Cerebellar nuclear complex (tissue), 1 donor: ENCODE measurements at places on chromosomes 5 and 9.

- DNase-seq, result no peak
Measured at GRCh38 chr5:125065741-125066140, 319.3 kb upstream of the ZNF608 start.

DNA sequence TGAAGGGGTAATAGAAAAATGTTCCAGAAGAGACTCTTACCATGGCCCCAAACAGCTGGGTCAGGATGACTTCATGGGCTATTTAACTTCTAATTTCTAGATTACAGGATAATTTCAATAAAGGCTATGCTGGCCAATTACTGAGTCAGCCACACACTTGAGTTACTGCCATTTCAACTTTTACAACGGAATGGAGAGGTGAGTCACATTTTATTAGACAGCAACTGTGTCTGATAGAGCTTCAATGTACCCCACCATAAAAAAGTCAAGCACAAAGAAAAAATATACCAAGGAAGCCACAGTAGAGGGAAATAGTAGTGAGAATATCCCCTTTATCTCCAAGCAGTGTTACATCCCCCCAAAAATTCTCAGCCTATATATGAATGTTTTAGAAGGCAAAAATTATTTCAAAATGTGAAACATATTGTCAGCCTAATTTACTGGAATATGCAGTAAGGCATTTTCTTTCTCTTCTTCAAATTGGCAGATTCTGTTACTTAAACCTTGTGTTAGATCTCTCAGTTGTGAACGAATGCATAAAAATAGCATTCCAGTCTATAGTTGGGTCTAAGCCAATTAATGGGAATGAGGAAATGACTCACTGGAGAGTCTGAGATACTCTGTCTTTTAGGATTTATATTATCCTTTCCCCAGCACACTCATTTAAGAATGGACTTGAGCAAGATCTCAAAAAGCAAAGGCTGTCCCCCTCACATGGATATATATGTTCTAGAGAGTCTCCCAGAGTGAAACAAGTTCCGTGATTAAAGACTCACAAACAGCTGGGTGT lies 47.1 kb upstream of the RAI14 start:
- DNase-seq, result no peak

GRCh38 chr5:93226202-93226735 lies 354.8 kb downstream of the NR2F1-AS1 start:
- no peak for DNase-seq

DNA sequence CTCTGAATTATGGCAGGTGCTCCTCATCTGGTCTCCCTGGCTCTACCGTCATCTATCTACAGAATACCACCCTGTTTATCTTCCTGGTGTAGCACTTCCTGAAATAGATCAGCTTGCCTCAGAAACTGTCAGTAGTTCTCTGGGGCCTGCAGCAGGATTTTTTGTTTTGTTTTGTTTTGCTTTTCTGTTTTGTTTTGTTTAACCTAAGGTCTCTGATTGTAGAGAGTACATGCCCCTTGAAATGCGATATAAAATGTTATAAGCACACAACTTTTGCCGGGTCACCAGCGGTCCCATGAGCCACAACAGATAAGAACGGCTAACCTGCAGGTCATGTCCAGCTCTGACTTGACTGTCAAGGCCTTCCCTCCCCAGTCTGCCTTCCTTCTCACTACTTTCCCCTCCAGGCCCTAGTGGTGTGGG lies 26.6 kb upstream of the CREBRF start:
- no peak for DNase-seq

DNA sequence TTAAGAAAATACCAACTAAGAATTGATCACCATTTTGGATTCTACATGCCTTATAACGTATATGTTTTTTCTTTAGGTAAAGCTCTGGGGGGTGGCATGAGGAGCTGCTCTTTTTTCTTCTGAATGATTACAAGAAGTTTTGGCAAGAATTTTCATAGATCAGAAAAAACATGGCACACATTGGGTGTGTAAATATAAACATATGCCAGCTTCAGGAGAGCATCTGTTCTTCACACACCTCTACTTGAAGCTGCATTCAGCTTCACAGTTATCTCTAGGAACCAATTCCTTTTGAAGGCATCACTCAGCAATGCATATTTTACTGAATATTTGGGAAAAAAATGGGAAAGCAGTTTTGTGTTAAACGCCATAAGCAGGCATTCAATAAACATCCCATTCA lies 122.7 kb upstream of the GHR start:
- no peak for DNase-seq

- no peak for DNase-seq
Measured at GRCh38 chr5:78792345-78793055, 143.9 kb upstream of the LHFPL2 start.

- DNase-seq, result no peak
Measured at GRCh38 chr5:42875785-42876374, 64.2 kb upstream of the SELENOP start.

DNA sequence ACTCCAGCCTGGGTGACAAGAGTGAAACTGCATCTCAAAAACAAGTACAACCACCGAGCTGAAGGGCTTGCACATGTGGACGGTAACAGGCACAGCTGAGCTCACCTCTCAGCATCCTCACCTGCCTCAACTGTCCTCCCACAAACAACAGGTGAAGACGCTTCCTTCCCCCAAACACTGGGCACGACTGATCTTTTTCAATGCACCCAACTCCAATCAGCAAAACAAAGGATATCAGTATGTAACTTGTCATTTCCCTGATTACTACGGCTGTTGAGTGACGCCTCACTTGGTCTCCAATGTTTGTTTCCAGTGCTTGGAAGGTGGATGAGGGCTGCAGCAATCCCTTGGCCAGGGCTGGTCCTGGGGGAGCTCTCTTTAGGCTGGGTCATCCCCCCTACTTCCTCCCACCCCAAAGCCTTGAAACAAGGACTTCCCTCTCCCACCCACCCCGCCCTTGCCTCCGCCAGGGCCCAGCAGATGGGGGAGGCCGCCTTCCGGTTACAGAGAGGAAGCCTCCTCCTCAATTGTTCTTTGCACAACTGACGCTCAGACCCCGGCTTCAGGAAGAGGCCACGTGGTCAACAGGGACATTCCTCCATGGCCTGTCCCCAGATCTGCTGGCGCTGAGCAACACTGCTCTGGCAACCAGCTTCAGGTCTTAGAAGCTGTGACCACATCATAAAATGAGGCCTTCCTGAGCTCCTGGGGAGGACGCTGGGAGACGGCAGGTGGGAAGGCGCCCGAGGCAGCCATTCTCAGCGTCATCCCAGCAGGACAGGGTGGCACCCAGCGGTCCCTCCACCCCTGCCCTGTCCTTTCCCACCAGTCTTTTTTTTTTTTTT lies 5.9 kb downstream of the FAM78A start:
- DNase-seq, result no peak

DNA sequence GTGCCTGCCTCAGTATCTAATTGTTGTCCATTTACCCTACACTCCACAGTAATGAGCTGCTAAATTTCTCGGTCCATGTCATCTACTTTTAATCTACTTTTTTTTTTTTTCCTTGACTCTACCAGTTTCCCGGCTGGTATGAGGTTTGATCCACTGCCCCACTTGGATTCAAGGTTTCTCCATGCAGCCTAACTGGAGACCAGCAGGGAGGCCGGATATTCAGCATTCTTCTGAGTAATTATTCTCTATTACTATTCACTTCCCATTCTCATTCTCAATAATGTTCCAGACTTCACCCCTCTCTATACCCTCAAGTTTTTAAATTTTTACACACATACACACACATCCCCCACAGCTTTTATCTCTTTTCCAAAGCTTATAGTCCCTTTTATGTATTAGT lies 51.0 kb upstream of the SUSD1 start:
- no peak for DNase-seq

DNA sequence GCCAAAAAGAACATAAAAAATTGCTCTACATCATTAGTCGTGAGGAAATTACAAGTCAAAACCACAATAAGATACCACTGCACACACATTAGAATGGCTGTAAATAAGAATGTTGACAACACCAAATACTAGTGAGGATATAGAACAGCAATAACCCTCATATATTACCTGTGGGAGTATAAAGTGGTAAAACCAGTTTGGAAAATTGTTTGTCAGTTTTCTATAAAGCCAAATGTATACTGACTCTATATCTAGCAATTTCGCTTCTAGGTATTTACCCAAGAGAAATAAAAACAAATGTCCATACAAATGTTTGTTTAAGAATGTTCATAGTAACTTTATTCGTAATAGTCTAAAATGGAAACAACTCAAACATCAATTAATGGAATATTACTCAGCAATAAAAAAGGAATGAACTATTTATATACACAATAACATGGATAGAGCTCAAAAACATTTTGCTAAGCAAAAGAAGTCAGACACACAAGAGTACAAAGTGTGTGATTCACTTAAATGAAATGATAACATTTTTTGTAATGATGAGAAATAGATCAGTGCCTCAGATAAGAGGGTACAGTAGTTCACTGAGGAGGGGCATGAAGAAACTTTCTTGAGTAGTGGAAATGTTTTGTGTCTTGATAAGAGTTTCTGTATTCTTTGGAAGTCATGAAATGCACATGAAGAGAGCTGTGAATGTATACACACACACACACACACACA lies 219.6 kb upstream of the ZNF462 start:
- no peak for DNase-seq

- no peak for DNase-seq
Measured at GRCh38 chr5:32319392-32319791, 6.7 kb upstream of the MTMR12 start.
